ENCODE measurements at places on chromosomes 2 and 18.

GRCh38 chr2:234300391-234300925, 196.4 kb downstream of the ARL4C start:
- no peak for DNase-seq

DNA sequence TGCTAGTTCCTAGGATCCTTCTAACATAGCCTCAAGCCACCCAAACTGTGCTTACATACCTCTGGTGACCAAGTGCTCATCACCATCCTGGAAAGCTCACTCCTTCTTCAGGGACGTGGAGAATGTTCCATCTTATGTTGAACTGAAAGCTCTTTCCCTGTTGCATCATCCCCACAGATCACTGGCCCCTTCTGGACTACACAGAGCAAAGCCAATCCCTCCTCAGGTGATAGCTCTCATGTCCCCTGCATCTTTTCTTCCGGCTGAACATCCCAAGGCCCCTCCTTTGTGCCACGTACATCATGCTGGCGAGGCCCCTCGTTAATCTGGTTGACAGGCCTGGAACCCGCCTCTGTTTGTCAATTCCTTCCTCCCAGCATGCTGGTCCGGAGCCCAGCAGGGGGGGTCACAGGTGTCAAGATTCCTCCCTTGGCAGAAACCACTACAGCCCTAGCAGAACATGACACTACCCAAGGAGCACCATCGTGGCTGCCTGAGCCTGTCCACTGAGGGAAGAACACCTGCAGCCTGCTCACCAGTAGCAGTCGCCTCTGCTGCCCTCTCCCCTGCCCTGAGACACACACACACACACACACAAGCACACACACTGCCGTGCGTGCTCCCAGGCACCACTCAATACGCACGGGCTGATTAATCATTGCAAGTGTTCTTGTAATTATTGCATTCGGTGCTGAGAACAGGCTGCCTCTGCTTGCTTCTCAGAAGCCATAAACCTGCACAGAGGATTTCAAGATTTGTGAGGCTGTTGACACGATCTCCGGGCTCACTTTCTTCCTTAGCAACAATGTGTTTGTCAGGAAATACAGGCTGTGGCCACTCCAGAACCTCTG, 6.3 kb upstream of the KCNK3 start:
- DNase-seq: no peak

DNA sequence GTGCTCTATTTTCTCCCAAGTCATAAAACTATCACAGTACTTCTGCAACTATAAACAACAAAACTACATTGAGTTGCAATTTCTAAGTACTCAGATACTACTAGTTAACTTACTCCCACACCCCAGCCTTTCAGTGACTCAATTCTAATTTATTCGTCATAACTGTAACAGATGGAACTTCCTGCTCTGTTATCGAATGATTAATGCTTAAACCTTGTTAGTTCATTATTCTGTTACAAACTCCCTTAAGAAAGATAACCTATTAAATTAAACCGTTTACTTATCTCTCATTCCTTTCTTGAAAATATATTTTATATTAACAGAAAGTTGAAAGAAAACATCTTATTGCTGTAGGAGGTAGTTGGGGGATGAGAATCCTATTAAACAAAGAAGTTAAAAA, 17.0 kb downstream of the TNFAIP6 start:
- DNase-seq: no peak

- DNase-seq: no peak
These were observed 69.1 kb downstream of the CWC22 start for GRCh38 chr2:179938026-179938425.

DNA sequence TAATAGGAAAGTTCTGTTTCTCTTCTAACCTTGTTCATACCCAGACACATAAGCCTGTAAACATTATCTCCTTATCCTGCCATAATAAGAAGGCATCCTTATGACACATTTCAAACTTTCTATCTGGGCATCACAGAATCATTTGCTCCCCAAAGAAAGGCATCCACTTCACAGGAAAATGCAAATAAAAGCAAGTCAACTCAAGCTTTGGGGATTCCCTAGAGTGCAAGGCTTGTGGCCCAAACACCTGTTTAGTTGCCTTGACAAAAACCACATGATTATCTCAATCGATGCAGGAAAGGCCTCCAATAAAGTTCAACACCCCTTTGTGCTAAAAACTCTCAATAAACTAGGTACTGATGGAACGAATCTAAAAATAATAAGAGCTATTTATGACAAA, 195.7 kb upstream of the GALNT5 start:
- DNase-seq: no peak

DNA sequence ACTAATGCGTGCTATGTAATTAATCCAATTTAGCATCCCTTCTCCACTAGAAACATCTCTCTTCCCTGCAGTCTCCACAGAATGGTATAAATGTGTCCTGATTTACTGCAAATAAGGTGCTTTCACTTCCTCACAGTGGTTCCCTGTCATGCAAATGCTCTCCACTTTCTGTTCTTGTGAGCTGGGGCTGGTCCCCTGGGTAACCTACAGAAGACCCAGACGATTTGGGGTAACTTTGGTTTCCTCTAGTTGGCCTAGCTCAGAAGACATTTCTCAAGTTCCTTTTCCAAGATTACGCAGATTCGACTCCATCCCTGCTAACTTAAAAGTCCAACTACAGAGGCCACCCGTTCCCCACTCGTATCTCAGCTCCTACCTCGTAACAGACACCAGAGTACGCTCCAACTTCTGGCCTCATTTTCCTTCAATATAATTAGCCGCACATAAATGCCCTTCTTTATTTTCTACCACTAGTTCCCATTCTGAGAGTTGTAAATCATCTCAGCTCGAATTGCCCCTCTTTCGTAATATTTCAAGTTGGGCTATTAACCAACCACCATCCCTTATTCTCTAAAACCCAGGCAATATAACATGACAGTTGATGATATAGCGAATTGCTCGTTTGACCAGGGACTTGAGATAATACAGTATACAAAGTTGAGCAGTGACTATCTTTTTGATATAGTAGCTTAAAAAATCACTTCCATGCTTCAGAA, 28.8 kb upstream of the NEDD4L start:
- DNase-seq: no peak

- no peak for DNase-seq
These were observed 46.7 kb downstream of the DAPL1 start for GRCh38 chr2:158841850-158842249.

DNA sequence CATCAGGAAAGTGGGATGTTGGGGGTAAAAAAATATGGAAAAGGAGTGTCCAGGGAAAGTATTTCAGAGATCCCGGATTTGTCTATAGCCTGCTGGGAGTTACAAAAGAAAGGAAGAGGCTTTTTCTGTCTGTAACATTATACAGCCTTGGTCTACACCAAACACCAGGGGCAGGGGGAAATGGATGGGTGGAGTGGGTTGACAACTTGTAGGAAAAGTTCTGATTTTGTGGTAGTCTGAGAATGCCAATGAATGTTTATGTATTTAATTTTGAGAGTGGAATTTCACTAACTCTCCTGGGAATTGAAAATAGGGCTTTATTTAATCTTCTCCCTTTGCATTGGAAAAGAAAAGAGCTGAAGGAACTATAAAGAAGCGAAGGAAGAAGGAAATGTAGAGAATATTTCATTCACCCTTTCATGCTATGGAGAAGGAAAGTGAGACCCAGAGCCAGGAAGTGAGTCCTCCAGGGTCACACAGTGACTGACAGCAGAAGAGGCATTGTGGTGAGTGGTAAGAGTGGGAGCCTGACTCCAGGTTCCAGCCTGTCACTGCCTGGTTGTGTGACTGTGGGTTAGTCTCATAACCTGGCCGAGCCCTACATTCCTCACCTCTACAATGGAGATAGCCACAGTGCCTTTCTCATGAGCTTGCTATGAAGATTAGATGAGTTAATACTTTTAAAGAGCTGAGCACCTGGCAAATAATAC, 346.3 kb upstream of the TNP1 start:
- no peak for DNase-seq

GRCh38 chr18:22069916-22070315, 99.5 kb upstream of the GATA6 start:
- DNase-seq: no peak

GRCh38 chr2:175840256-175840655, 161.8 kb downstream of the LNPK start:
- no peak for DNase-seq

DNA sequence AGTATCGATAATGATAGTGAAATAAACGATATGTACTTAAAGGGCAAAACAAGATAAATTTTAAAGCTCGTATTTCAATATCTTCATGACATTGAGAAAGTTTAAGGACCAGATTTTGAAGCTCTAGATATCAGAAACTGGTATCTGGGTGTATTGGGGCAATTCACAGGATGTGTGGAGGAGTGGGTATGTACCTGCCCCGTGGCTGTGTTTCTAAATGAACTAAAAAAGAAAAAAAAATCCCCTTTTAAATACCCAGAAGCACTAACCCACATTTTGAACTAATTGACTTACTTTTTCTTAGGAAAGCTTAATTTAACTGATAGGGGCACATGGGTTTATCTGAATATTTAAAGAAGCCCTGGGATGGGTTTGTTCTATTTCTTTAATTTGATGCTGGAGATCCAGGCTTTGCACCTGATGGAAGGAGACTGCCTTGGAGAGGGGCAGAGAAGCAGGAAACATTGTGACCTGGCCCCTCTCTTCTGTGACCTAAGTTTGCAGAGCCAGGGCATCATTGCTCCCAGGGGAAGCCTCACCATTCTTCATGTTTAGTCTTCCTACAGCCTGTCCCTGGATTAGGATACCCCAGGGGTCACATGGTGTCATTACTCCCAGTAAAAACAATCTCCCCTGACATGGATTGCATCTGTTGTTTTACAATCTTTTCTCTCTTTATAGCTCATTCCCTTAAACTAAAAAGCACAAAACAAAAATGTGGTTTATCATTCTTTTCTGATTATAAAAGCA, 7.6 kb upstream of the KCTD1 start:
- DNase-seq: no peak

GRCh38 chr2:71534201-71534600, 80.8 kb downstream of the DYSF start:
- no peak for DNase-seq

DNA sequence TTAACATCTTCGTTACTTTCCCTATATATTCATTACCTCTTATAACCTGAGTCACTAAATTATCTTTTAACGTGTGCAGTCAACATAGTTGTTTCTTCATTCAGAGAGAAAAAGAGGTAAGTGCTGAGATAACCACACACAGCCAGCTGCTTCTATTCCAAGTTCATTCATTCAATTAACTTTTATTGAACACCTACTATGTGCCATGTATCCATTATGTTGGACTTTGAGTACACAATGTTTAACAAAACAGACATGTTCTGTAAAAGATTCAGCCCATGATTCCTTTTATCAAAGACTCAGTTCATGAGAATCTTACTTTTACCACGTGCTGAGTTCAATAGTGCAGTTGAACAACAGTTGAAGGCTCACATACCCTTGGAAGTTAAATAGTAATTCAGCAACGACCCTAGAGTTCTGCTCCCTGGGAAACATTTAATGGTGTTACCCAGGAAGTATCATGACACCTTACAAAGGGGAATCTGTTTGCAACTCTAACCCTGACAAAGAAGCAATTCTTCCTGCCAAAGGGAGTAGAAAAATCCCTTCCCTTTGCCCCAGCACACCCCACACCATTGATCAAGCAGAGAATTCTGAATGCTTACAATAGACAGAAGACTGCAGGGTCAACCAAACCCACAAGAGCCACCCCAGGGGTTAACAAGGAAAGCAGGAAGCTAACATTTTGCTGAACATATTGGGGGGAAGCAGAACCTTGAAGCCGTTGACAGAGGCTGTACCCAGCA, 595.8 kb downstream of the STK39 start:
- DNase-seq: no peak

- DNase-seq: no peak
These were observed 493.7 kb downstream of the TMX3 start for GRCh38 chr18:68221111-68221724.

- DNase-seq: no peak
These were observed 112.8 kb downstream of the GULP1 start for GRCh38 chr2:188404341-188405004.

DNA sequence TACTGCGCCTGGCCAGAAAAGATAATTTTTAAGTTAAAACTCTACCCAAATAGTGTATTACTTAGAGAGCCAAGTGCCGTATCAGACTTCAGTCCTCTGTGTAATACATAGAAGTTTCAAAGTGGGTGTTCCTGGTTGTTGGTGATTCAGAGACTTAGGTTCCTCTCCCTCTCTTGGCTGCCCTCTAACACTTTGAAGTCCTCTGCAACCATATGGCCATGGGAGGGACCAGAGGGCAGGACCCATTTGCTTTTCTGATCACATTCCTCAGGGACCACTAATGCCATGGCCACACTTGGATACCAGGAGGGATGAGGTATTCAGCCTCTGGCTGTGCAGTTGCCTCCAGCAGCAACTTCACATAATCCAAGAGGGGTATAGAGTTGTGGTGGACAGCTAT, 131.5 kb downstream of the CAPN13 start:
- DNase-seq: no peak

Data from Kasumi-1 (cell line).